ENCODE measurements at places on chromosomes 11 and 22. TPM values are rescaled to one million over a fixed set of nuclear protein-coding genes. Genes with fewer than 3 reads are reported as not detected.

- no peak overlapping the region for H3K4me3 ChIP-seq
- peak overlapping the region; percentile 90 for H3K27ac ChIP-seq
- H3K27me3 ChIP-seq, result no peaks in the 10 kb centered on the region
- DNase-seq, result no peak
These were observed 13.3 kb upstream of the SH3BP1 start for GRCh38 chr22:37626144-37626543.

MAJIN gene
- total RNA-seq, result 0.82 TPM

FIBIN gene
- total RNA-seq, result not detected

- H3K4me3 ChIP-seq, result no peak overlapping the region
- DNase-seq, result peak; percentile 36
- peaks cover 25% of the 10 kb centered on the region for H3K27me3 ChIP-seq
- peaks cover 6% of the 10 kb centered on the region for H3K36me3 ChIP-seq
- peaks cover 3% of the 10 kb centered on the region for H3K4me1 ChIP-seq
These were observed 57.9 kb downstream of the TRIM29 start for GRCh38 chr11:120079750-120080610.

UCP3 gene
- 2.0 TPM for total RNA-seq

GRCh38 chr11:60155931-60156330, 27.0 kb downstream of the MS4A6A start:
- H3K4me3 ChIP-seq, result no peak overlapping the region
- H3K27ac ChIP-seq, result no peak overlapping the region
- no peak for DNase-seq
- no peaks in the 10 kb centered on the region for H3K36me3 ChIP-seq

C1QTNF4 gene
- total RNA-seq, result not detected

DNA sequence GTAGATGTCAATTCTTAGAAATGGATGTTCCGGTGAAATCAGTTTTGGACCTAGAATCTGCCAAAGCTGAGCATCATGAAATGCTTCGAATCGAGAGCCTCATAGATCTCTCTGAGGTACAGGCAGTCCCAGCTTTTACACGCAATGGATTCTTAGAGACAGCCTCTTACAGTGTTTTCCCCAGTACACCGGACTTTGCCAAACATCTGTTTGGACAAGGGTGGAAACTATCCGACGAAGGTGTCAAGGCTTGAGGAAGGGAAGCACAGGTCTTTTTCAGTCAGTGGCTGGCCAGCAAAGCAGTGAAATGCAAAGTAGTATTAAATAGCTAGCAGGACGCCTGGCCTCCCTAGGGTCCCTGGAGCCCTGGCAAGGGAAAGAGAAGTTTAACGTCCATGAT, 4.9 kb downstream of the GRK3 start:
- no peaks in the 10 kb centered on the region for H3K36me3 ChIP-seq
- no peak overlapping the region for H3K4me3 ChIP-seq
- peaks cover 18% of the 10 kb centered on the region for H3K4me1 ChIP-seq

GAS2L1 gene
- 1.3 TPM for total RNA-seq

DNA sequence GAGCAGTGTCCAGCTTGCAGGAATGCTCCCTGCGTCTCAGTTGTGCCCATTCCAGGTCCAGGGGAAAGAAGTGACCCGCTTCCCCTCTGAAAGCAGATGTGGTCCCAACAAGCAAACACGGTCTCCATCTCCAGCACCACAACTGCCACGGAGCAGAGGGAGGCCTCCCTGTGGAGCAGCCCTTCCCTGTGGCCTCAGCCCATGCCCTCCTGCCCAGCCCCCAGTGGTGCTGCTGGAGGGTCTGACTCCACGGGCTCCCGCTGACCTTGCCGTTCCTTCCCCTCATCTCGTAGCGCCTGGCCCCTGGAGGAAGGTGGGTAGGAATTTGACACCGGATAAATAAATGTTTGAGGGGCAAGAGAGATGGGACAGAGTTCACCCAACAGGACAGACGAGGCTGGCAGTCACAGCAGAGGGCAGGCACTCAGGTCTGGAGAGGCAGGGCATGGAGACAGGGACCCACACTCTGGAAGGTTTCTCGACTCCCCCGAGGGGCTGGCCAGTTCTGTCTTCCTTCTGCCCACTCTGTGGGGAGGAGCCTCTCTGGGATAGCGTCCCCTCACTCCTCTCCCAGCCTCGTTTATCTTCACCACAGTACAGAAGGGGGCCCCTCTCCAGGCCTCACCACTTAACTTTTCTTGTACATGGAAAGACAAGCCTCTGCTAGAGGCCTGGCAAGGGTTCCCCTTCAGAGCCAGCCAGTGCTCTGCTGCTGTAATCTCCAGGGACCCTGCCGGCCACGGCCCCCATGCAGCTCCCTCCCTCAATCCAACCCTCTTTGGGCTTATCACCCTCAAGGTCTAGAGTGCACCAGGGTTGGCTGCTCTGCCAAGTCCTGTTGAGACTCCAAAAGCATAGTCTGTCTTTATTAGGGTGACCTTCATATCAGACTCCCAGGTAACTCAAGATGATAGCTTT, 7.5 kb upstream of the ST3GAL4 start:
- peak overlapping the region; percentile 83 for H3K27ac ChIP-seq
- no peak overlapping the region for H3K4me3 ChIP-seq
- no peak for DNase-seq
- H3K4me1 ChIP-seq, result peaks cover 26% of the 10 kb centered on the region
- no peaks in the 10 kb centered on the region for H3K27me3 ChIP-seq

DNAJB7 gene
- not detected for total RNA-seq

DNA sequence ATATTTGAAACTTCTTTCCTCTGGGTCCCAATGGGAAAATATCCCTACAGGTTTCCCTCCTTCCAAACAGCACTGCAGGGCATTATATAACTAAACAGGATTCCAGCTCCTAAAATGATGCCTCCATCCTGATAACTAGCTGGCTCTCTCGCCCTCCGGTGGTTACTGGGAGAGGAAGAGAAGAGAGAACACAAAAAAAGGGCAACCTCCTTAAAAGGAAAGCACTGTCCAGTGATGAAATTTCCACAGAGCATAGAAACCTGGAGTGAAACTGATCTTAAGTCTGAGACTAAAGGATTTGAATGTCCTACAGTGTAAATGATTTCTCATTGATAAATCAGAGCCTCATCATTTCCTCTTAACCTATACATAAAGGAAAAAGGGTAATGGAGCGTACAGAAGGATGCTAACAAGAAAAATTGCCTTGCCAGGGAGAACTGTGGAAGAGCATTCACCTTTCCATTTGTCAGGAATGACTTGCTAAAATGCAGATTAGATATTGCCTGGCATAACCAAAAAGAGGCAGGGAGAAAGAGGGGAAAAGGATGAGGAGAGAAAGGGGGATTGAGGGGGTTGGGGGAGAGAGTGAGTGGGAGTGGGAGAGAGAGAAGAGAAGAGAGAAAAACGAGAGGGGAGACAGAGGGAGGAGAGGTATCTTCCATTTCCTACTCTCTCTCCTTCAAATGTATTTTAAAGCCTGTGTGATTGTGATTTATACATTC, 121.3 kb downstream of the APOL5 start:
- no peak overlapping the region for H3K27ac ChIP-seq
- peak; percentile 19 for DNase-seq
- no peak overlapping the region for H3K4me3 ChIP-seq

- no peak overlapping the region for H3K27ac ChIP-seq
- no peak for DNase-seq
- H3K4me3 ChIP-seq, result no peak overlapping the region
- no peaks in the 10 kb centered on the region for H3K36me3 ChIP-seq
- no peaks in the 10 kb centered on the region for H3K4me1 ChIP-seq
- H3K27me3 ChIP-seq, result peaks cover 11% of the 10 kb centered on the region
These were observed 51.5 kb downstream of the RBFOX2 start for GRCh38 chr22:35977136-35977535.

DNA sequence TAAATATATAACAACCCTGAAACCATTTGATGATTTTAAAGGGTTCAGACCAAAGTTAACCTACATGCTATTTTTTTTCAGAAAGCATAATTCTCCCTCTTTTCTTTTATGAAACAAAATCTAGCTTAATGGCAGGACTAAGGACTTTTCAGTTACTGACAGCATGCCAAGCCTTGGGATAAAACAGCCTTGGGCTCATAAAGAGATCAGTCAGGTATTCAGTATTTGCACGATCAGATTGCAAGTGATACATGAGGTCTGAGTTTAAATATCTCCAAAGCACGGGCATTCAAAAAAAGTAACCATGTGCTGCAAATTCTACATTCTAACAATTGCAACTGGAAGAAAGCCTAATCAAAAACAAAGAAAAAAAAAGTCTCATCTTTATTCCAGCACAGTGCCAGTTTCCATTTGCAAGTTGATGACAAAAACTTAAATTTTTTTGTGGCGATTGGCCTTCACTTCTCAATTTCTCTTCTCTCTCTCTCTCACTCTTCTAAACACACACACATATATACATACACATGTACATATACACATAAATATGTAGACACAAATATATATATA, 60.1 kb downstream of the CTSC start:
- no peaks in the 10 kb centered on the region for H3K4me1 ChIP-seq
- DNase-seq, result no peak
- H3K27ac ChIP-seq, result no peak overlapping the region
- no peaks in the 10 kb centered on the region for H3K27me3 ChIP-seq
- H3K36me3 ChIP-seq, result peaks cover 2% of the 10 kb centered on the region

- no peak overlapping the region for H3K4me3 ChIP-seq
- no peaks in the 10 kb centered on the region for H3K4me1 ChIP-seq
- no peaks in the 10 kb centered on the region for H3K27me3 ChIP-seq
These were observed 3.2 kb downstream of the HBB start for GRCh38 chr11:5223686-5224085.

- DNase-seq, result no peak
- no peak overlapping the region for H3K27ac ChIP-seq
- no peaks in the 10 kb centered on the region for H3K27me3 ChIP-seq
- no peak overlapping the region for H3K4me3 ChIP-seq
- H3K36me3 ChIP-seq, result no peaks in the 10 kb centered on the region
- no peaks in the 10 kb centered on the region for H3K4me1 ChIP-seq
These were observed 47.5 kb downstream of the RPL27A start for GRCh38 chr11:8729837-8730696.

- H3K27me3 ChIP-seq, result no peaks in the 10 kb centered on the region
- H3K4me3 ChIP-seq, result no peak overlapping the region
- no peaks in the 10 kb centered on the region for H3K4me1 ChIP-seq
- no peaks in the 10 kb centered on the region for H3K36me3 ChIP-seq
- no peak overlapping the region for H3K27ac ChIP-seq
These were observed 57.4 kb downstream of the CLMP start for GRCh38 chr11:123137431-123138224.

C22orf31 gene
- total RNA-seq, result not detected

- no peaks in the 10 kb centered on the region for H3K27me3 ChIP-seq
- DNase-seq, result peak; percentile 12
- peaks cover 37% of the 10 kb centered on the region for H3K36me3 ChIP-seq
- peaks cover 31% of the 10 kb centered on the region for H3K4me1 ChIP-seq
- peak overlapping the region; percentile 93 for H3K27ac ChIP-seq
These were observed 3.8 kb downstream of the PIM3 start for GRCh38 chr22:49964136-49965090.

DNA sequence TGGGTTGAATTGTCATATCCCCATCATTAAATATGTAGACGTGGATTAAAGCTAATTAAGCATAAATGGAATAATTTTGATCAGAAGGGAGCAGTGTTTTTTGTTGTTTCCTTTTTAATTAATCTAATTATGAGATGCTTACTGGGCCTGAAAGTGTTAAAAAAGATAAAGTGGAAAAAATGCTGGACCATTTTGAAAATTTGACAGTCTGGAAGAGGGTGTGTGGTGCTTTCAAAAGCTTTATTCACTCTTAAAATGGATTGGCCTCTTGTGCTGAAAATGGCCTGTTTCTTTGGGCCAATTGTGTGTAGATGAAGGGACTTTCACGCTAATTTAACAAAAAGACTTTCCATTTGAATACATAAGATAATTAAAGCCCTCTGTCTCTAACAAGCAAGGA, 1.8 kb downstream of the TNRC6B start:
- peak overlapping the region; percentile 92 for H3K27ac ChIP-seq
- H3K27me3 ChIP-seq, result no peaks in the 10 kb centered on the region
- H3K4me3 ChIP-seq, result peak overlapping the region; percentile 89
- no peak for DNase-seq
- peaks cover 66% of the 10 kb centered on the region for H3K4me1 ChIP-seq

- no peak overlapping the region for H3K4me3 ChIP-seq
- H3K36me3 ChIP-seq, result no peaks in the 10 kb centered on the region
- no peak for DNase-seq
- no peak overlapping the region for H3K27ac ChIP-seq
- no peaks in the 10 kb centered on the region for H3K27me3 ChIP-seq
- H3K4me1 ChIP-seq, result no peaks in the 10 kb centered on the region
These were observed 57.4 kb downstream of the CHRDL2 start for GRCh38 chr11:74673693-74674360.

UBQLN3 gene
- not detected for total RNA-seq

CTR9 gene
- total RNA-seq, result 37.6 TPM

DNA sequence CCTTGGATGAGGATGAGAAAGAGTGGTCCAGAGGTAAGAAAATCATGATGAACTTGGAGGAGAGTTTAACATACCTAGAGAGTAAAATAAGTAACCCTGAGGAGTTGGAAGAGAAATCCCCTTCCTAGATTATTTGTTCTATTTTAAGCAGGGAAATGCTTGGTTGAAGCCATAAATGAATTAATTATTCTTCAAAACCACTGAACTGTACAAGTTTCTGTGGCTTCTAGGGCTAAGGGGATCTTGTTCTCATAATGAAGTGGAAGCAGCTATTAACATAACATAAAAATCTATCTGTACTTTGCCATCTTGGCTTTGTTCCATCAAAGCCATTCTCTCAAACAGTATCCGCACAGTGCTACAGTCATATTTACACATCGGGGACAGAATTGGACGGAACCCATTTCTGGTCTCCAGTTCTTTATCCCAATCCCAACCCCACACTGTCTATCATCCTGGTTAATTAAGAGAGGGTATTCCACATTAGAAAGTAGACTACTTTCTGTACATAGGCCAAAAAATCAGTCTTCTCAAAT, 14.5 kb upstream of the ARHGAP42 start:
- no peaks in the 10 kb centered on the region for H3K27me3 ChIP-seq
- no peaks in the 10 kb centered on the region for H3K36me3 ChIP-seq
- no peak overlapping the region for H3K4me3 ChIP-seq
- no peaks in the 10 kb centered on the region for H3K4me1 ChIP-seq

- peaks cover 23% of the 10 kb centered on the region for H3K27me3 ChIP-seq
- DNase-seq, result no peak
- H3K4me3 ChIP-seq, result no peak overlapping the region
These were observed 113.4 kb upstream of the SERPIND1 start for GRCh38 chr22:20660441-20661054.

TUB gene
- total RNA-seq, result 0.58 TPM

- no peaks in the 10 kb centered on the region for H3K4me1 ChIP-seq
- H3K4me3 ChIP-seq, result no peak overlapping the region
- no peak overlapping the region for H3K27ac ChIP-seq
- peaks cover 1% of the 10 kb centered on the region for H3K27me3 ChIP-seq
These were observed 127.3 kb downstream of the TENM4 start for GRCh38 chr11:79313530-79313913.

GRCh38 chr22:39508393-39508792, 6.3 kb downstream of the MIEF1 start:
- H3K4me1 ChIP-seq, result peaks cover 42% of the 10 kb centered on the region
- no peaks in the 10 kb centered on the region for H3K27me3 ChIP-seq
- no peak overlapping the region for H3K4me3 ChIP-seq
- DNase-seq, result no peak
